ENCODE measurements at places on chromosomes 3 and 15. TPM values are rescaled to one million over a fixed set of nuclear protein-coding genes. Genes with fewer than 3 reads are reported as not detected.

DNA sequence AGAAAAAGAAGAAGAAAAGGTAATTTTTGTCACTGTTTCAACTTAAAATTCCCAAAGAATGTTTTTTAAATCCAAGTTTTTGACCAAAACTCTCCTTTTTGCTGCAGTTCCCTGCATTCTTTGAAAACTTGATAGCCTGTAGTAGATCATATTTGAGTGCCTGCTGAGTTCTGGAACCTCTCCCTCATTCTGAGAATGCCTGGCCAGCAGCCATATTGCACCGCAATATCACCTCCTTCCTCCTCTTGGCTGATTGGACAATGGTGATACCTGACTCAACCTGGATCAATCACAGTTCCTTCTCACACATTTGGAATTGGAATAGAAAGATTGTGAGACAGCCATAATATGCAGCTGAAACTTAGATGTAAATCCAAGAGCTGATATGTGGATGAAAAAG is 97.6 kb upstream of the GAP43 start:
- no peak for DNase-seq

GRCh38 chr3:51687431-51688205 is 16.6 kb downstream of the TEX264 start:
- peak; percentile 65 for DNase-seq

DNA sequence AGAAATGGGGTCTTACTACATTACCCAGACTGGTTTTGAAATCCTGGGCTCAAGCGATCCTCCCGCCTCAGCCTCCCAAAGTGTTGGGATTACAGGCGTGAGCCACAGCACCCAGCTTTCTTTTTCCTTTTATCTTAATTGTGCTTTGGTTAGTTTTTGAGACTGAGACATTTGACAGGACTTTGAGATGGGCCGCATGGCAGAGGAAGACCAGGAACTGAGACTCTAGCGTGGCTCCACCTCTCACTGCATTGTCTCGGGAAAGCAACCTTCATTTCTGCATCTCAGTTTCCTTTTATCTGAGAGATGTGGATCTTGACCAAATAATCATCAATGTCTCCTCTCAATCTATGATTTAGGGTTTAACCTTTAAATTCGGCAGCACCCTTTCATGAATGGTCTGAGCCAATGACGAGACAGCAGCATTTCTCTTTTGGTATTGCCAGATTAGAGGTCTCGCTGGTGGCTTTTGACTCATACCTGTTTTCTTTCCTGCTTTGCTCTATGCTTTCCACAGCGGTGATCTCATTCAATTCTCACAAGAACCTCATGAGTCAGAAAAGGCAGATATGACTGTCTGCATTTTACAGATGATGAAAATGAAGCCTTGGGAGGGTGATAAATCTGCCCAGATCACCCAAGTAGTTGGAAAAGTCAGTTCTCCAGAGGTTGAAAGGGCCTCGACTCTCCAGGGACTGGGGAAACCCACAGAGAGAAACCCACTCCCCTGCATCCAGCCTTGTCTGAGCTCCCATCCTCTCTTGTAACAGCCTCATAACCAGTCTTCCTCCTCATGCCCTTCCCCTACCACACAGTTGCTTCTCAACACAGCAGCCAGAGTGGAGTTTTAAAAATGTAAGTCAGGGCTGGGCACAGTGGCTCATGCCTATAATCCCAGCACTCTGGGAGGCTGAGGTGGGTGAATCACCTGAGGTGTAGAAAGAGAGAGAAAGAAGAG is 84.8 kb upstream of the FOXB1 start:
- no peak for DNase-seq

MYO5C gene
- total RNA-seq = 3.4 TPM

- no peak for DNase-seq
Measured at GRCh38 chr3:141412087-141412935, 44.0 kb downstream of the ZBTB38 start.

DNA sequence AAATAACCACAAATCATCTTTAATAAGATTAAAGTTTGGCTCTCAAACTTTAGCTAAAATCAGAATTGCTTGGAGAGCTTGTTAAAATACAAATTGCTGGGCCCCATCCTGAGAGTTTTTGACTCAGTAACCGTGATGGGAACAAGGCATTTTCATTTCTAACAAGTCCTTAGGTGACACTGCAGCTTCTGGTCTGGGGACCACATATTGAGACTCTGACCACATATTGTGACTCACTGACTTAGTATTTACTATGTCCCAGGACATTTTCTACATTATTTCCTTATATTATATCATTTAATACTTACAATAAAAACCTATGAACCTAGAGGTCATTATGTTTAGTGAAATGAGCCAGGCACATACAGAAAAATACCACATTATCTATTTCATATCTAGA is 164.5 kb downstream of the ZMAT3 start:
- no peak for DNase-seq

GRCh38 chr3:33722626-33723370 is 4.7 kb upstream of the CLASP2 start:
- DNase-seq = no peak

DNA sequence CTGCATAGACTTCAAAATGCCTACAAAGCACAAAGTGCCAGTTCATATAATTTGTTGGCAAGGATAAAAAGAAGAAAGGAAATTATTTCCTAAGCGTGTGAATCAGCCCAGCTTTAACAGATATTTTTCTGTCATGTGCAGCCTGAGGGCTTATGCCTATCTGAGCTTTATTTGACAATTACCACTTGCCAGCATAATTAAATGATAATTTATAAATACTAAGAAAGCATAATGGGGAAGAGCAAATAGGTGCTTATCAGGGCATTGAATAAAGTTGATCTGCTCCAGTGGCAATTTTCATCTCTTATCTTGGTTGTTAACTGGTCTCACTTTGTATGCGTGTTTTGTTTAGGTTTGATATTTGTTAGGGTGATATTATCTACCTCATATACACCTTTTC is 313.4 kb upstream of the DNAJC19 start:
- DNase-seq = no peak

COLQ gene
- 3.8 TPM for total RNA-seq

DNA sequence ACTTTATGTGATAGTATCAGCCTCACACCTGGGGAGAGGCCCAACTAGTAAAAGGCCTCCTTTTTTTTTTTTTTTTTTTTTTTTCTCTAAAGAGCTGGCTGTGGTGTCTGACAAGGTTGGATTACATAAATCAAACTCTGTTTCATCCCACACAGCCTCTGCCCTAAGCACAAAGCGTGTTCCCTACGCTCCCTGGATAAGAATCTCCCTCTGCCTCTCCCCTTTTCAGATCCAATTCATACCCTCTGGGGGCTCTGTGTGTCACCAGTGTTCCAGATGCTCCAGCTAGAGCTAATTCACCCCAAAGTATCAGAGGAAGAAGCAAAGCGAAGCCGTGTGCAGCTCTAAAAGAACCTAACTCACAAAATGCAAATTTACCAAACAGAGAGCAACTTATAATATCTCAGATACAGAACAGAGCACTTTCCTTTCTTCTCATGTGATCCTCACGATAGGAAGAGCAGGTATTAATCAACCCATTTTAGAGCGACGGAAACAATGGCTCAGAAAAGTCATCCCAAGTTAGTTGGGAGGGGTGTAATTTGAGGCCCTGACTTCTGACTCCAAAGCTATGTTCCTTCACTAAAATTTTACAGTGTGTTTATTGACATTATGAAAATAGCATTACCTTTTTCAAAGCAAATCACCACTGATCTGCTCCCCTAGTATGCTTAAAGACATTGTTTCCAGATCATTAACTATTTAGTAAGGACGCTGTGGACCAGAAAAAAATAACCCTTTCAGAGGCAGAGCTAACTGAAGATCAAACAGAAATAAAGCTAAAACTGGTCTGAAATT is 12.4 kb downstream of the BMF start:
- no peak for DNase-seq
